Osteoblast (primary cell): ENCODE measurements at places on chromosomes 1 and 21. TPM values are rescaled to one million over a fixed set of nuclear protein-coding genes. Genes with fewer than 3 reads are reported as not detected.

The RCAN3 gene
- 1.8 and 3.5 TPM in 2 replicates for total RNA-seq

The RIMKLA gene
- not detected in 2 replicates for total RNA-seq

The RPL22 gene
- total RNA-seq, result 93.0 and 99.3 TPM in 2 replicates

The PER3 gene
- total RNA-seq, result 22.4 and 24.2 TPM in 2 replicates

The PADI2 gene
- total RNA-seq, result under 0.01 and 0.29 TPM in 2 replicates

The RPTN gene
- total RNA-seq, result 0.29 and 0.36 TPM in 2 replicates

The AHCYL1 gene
- total RNA-seq, result 56.8 and 61.0 TPM in 2 replicates

The BGLAP gene
- total RNA-seq, result 1.5 and 2.2 TPM in 2 replicates

The CASQ1 gene
- total RNA-seq, result 0.29 and 0.36 TPM in 2 replicates

The OR2L5 gene
- not detected in 2 replicates for total RNA-seq

The BMP8B gene
- total RNA-seq, result 0.29 and 0.36 TPM in 2 replicates

The OR2G6 gene
- not detected in 2 replicates for total RNA-seq

The ERI3 gene
- 52.8 and 58.3 TPM in 2 replicates for total RNA-seq

The SPRR1A gene
- total RNA-seq, result not detected in 2 replicates

The TLR5 gene
- total RNA-seq, result under 0.01 and 0.88 TPM in 2 replicates

The ZNF593 gene
- 21.2 and 29.0 TPM in 2 replicates for total RNA-seq

The FAM167B gene
- total RNA-seq, result 2.5 and 4.4 TPM in 2 replicates

The GPR161 gene
- total RNA-seq, result 13.8 TPM in 2 replicates
